Stimulated activated CD4-positive, alpha-beta T cell treated with anti-CD3 and anti-CD28 coated beads, Interleukin-4, amount 100 ng/mL, for 24 hours (primary cell): ENCODE measurements at places on chromosomes 13 and 19.

DNA sequence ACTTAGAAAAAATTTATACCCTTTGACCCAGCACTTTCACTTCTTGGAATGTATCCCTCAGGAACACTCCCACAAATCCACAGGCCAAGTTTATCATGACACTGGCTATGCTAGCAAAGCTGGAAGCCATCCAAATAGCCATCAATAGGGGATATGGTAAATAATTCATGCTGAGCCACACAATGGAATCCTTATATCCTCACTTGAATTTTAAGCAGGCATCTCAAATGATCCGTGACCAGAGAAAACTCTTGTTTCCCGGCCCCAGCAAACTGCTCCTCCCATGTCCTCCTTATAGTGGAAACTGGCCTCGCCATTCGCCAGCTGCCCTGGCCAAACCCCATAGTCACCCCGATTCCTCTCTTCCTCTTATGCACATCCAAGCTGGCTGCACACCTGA is 37.6 kb downstream of the GRIK5 start:
- no peak for DNase-seq

DNA sequence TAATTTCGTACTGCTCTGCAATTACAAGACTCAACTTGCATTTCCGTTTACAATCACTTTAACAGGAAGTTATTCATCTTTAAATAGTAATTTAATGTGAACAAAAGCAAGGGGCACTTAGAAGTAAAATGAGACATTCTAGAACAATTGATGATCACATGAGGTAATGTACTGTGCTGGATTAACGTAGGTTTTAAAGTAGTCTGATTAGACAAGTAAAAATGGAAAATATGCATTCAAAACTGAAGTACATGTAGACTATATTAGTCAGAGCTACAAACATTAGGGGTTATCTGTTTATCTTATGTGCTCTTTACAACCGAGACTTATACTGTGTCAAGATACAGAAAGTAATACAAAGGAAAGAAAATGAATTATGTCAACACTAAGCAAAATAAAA is 1528.0 kb downstream of the SLITRK5 start:
- no peak for DNase-seq

DNA sequence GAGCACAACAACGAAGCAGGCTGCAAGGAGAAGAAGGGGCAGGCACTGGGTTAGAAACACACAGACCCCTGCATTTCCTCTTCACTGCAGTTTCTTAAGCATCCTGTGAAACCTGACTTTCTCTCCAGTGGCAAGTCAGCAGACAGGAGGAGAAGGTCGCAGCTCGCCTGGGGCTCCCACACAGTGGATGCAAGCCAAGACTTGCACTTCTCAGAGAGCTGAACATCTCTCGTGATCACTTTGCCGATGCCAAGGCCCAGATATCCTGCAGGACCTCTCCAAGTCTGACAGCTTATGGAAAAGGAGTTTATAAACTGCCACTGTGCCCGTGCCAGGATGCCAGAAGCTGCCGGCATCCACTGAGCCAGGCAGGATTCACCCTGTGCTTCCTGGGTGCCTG is 18.4 kb downstream of the TMEM272 start:
- no peak for DNase-seq

- peak; percentile 46 for DNase-seq
Measured at GRCh38 chr19:41821003-41821735, 23.3 kb downstream of the LYPD4 start.

- no peak for DNase-seq
Measured at GRCh38 chr19:4365341-4365740, 22.0 kb downstream of the MPND start.

- DNase-seq: peak; percentile 13
Measured at GRCh38 chr19:42683917-42684513, 56.3 kb downstream of the PSG3 start.

GRCh38 chr13:73542446-73542845 is 483.6 kb downstream of the KLF5 start:
- DNase-seq: no peak

GRCh38 chr19:50922317-50922853 is 11.2 kb upstream of the KLK4 start:
- DNase-seq: peak; percentile 85

DNA sequence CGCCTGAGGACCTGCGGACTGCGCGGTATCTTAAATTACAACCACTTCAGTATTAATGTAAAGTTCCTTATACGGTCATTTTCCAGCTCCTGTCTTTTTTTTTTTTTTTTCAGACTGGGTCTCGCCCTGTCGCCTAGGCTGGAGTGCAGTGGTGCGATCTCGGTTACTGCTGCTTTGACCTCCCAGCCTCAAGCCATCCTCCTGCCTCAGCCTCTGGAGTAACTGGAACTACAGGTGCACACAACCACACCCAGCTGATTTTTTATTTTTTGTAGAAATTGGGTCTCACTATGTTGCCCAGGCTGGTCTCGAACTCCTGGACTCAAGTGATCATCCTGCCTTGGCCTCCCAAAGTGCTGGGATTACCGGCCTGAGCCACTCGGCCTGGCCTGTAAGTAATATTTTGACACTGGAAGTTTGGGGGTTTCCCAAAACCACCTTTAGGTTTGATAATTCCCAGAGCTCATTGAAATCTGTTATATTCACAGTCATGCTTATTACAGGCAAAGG is 406 bp upstream of the EID2B start:
- DNase-seq: no peak

- DNase-seq: no peak
Measured at GRCh38 chr19:43441716-43442115, 23.7 kb downstream of the LYPD3 start.

DNA sequence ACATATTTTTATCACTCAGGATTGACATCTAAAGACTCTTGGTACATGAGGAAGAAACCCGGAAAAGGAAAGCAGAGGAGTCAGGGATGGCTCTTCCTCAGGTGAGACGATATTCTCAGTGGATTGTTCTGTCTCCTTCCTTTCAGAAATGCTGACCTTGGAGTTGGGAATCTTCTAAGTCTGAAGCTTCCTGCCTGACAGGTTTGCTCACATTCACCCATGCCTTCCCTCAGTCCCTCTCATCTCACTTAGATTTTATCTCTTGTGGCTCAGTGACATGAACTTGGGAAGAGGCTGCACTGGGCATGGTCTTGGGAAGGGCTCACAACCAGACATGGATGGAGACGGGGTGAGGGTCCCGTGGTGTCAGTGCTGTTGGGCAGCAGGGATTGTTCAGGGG is 6.7 kb downstream of the ZNF525 start:
- no peak for DNase-seq

- peak; percentile 54 for DNase-seq
Measured at GRCh38 chr13:23899555-23899954, 2.3 kb upstream of the C1QTNF9B start.

DNA sequence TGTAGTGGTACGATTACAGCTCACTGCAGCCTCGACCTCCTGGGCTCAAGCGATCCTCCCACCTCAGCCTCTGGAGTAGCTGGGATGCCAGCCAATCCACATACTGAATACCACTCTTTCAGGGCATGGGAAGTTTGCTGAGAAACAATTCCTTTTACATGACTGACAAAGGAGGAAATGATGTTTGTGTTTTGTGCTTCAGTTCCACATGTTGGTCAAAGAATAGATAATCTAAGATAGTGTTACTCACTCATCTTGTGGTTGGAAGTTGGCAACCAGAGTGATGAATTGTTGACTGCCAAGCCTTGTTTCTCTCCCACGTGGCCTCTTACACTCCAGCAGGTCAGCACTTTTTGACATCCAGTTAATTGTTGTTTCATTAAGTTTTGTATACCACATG is 7.6 kb downstream of the MBD3L2B start:
- peak; percentile 29 for DNase-seq

DNA sequence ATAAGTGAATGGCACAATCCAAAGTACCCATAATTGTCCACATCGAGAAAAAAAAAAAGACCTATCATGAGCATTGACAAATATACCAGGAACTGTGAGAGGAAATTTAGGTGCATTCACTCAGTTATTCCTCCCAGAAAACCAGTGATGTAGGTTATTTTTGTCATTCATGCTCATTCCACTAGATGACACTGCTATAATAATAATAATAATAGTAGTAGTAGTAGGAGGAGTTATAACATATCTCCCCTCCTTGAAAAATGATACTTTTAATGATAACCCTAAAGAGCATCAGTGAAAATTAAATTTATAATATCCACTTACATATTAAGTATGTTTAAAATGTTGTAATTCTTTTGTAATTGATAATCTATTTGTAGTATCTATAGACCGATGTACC is 463.9 kb upstream of the MIR17HG start:
- no peak for DNase-seq

- DNase-seq: no peak
Measured at GRCh38 chr13:21556051-21556450, 47.9 kb downstream of the MICU2 start.

DNA sequence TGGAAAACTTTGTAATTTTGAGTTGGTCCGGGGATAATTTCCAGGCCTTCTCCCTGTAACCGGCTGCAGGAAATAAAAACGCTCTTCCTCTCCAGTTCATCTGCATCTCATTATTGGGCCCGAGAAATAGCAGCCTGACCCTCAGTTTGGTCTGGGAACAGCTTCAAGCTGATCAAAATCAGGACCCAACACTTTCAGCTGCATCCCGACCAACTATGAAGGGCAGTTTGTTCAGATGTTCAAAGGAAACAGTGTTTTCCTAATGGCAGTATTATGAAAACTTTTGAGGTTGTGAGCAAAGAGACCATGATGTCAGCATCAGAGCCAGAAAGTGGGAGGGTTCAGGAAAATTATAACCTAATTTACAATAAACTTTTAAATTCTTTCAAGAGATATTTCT is 35.7 kb downstream of the STK24 start:
- DNase-seq: no peak

- no peak for DNase-seq
Measured at GRCh38 chr19:41530761-41531301, 45.1 kb upstream of the CEACAM21 start.

DNA sequence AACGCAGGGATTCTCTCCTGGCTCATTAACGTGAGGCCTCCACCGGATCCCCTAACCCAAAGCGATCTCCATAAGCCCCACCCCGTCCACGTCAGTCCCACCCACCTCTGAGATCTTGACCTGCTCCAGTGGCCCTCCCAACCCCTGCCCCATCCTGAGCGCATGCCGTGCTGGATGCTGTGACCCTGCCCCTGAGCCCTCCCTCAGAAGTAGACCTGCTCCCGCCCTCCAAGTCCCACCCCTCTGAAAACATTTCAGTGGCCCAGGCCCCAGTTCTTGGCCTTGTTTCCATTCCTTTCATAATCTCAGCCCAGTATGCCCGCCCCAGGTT is 19.9 kb downstream of the LMTK3 start:
- DNase-seq: no peak

DNA sequence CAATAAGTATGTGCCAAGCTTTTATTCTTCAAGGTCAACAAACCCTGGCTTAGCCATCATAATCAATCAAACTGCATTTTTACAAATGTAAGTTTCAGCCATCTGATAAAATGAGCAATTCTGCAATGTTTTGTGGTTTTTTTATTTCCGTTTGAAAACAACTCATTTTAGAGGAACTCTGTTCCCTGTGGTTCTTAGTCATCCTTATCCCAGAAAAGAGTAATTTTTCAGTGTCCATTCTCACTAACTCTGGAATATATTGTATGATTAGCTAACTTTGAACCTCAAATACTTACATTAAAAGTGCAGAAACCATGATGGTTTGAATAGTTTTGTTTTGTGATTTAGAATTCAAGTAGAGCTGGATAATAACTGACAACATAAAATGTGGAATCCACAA is 87.6 kb downstream of the IRS2 start:
- no peak for DNase-seq

GRCh38 chr19:6999933-7000332 is 21.3 kb downstream of the MBD3L2B start:
- no peak for DNase-seq

DNA sequence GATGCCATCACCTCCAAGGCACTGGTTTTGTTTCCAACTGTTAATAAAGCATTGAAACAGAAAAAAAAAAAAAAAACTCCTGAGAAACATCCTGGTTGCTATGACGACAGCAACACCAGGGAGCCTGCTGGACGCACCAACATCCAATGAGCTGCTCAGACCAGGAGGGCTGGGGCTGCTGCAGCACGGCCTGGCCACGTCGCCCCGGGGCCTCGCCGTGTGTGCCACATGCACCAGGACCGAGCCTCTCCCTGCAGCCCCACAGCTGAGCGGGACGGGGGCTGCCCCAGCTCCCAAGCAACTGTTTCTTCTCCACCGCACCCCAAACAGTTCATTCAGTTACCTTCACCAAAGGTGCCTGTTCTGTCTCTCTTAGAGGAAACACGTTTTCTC is 54.5 kb downstream of the RASA3 start:
- DNase-seq: no peak

GRCh38 chr13:67023130-67023876 is 206.8 kb downstream of the PCDH9 start:
- DNase-seq: no peak

GRCh38 chr13:28626266-28626665 is 32.7 kb upstream of the POMP start:
- DNase-seq: no peak

DNA sequence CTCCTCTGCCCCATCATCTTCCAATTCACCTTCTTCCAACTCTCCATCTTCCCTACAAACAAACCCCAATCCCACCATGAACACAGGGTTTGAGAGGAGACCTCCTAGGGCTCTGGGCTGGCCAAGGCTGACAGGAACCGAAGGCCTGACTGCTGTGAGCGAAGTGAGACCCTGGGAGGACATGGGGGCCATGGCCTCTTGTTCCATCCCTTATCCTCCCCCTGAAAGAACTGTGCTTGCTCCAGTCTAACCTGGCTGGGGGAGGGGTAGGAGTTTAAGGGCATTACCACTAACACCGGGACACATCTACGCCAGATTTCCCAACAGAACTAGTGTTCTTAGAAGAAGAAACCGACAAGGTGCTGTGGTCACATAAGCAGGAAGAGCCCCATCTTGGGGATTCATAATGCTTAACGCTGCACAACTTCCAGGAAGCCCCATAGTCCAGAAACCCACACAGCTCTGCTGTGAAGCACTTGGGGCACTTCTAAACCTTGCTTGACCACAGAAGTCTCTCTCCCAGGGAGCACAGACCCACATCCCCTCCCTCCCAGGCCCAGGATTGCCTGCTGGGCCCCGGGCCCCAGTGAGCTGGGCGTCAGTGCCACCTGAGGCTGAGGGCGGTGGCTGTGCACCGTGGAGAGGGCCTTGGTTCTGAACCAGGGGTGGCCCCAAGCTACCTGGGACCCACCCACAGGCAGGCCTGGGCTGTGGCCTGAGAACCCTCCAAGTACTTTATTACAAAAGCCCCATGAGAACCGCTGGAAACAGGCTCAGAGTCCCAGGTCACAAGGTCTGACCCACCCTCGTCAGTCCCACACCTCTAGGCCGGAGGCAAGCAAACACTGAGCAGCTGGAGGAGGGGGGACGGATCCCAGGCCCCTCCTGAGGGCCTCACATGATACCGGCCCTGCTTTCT is 18.8 kb downstream of the ZC3H4 start:
- DNase-seq: peak; percentile 33

GRCh38 chr13:94933230-94933751 is 220.9 kb upstream of the SOX21 start:
- DNase-seq: no peak
